Frontal cortex (tissue), 4 donors: ENCODE measurements at places on chromosomes 5 and 9. TPM values are rescaled to one million over a fixed set of nuclear protein-coding genes. Genes with fewer than 3 reads are reported as not detected.

DNA sequence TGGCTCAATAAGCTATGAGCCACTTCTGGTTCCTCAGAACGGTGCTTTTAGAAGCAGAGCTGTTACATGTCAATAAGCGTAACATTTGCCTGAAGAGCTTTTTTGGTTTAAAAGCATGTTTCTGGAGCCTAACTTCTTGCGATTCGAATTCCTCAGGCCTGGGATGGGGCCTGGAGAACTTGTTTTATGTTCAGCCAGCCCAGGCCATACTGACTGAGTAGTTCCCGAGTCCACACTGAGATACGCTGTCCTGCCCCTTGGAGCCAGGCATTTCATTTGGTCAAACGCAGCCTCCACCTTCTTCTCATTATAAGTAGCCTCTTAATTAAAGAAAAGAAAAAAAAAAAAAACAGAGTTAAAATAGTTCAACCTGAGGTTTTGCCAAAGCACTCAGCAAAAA, 260.6 kb upstream of the ANKRD55 start:
- no peak for DNase-seq

GRCh38 chr5:8585230-8586018, 716.5 kb downstream of the MTRR start:
- DNase-seq = no peak

- no peak for DNase-seq
Observed at GRCh38 chr5:54868511-54869483, 116.6 kb downstream of the ESM1 start.

Gene FGF10
- 2.4 TPM for total RNA-seq
